Stimulated activated CD8-positive, alpha-beta memory T cell treated with anti-CD3 and anti-CD28 coated beads, Interleukin-7, amount 100 ng/mL, for 1 hour (primary cell): ENCODE measurements at places on chromosomes 4 and X.

GRCh38 chrX:23136816-23137215 lies 137.1 kb downstream of the DDX53 start:
- no peak for DNase-seq

DNA sequence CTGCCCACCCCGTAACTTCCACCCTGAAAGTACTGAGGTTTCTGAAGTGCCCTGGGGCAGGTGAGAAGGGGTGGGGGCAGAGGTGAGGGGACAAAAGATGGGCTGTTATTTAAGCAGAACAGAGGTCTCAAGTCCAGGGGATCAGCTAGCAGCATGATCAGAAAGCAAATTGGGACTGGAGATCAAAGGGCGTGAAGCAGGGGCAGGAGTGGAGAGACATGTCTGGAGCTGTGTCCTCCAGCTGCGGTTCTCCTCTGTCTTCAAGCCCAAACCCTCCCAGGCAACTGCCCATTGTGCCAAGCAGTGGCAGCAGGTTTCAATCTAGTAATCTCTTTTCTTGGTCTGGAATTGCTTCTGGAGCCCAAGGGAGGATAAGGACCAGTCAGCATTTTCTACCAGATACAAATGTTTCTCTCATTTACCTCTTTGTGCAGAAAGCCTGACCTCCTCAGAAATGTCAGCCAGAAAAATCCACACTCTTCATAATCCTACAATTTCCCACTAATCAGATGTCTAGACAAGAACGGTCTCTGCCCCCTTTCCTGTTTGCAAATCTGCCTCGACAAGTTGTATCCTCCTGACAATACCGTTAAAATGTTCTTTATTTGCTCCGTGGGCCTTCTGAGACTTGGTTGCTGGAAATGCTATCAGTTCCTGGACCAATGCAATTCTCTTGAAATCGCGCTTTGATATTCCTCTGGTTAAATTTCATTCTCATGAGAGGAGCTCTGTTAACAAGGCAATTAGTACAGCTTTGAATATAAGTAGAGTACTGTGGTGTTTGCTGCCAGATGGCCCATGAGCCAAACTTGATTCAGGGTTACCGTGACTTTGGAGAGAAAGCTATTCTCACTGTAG lies 23.2 kb upstream of the RASL11B start:
- DNase-seq: no peak

- DNase-seq: no peak
These were observed 39.7 kb upstream of the DHRSX start for GRCh38 chrX:2540426-2540947.

- no peak for DNase-seq
These were observed 147.7 kb downstream of the DCK start for GRCh38 chr4:71141125-71141524.

GRCh38 chrX:57643698-57644097 lies 36.4 kb downstream of the NLRP2B start:
- DNase-seq: no peak

DNA sequence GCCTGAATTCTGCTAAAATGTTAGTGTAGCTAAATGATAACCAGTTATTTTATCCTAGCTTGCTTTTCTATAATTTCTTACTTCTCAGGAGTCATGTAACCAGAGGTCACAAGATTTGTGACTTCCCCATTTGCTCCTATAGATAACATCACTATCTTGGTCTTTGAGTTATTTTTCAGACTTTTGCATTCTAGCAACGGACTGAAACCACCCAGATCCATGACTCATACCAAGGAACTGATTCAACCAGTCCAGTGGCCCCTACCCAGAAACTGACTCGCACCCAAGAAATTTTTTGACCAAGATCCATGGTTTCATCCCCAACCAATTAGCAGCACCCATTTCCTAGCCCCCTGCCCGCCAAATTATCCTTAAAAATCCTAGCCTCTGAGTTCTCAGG lies 50.0 kb downstream of the IQCM start:
- DNase-seq: no peak

DNA sequence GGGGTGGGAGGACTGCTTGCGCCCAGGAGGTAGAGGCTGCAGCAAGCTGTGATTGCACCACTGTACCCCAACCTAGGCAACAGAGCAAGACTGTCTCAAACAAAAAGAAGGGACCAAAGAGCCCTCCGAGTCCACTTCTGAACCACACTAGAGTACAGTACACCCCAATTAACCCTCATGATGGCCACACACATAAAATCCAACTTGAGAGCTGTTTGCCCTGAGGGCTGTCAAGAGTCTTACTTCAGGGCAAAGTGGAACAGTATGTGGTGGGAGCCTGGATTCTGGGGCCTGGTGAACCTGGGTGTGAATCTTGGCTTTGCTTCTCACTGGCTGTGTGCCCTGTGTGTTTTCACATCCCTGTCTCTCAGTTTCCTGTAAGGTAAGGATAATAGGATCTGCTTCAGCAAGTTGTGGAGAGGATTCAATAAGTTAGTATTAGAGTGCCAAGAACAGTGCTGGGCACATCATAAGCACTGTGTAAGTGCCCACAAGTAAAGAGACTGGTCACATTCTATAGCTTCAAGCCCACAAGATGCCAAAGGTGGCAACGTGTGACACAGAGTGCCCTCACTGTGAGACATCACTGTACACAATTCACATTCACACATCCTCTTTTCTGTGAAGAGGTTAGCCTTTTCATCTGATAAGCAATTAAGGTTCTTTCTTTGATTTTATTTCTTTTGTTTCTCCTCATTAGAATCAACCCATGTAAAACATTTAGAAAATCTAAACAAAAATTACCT lies 52.1 kb downstream of the LEF1 start:
- no peak for DNase-seq

DNA sequence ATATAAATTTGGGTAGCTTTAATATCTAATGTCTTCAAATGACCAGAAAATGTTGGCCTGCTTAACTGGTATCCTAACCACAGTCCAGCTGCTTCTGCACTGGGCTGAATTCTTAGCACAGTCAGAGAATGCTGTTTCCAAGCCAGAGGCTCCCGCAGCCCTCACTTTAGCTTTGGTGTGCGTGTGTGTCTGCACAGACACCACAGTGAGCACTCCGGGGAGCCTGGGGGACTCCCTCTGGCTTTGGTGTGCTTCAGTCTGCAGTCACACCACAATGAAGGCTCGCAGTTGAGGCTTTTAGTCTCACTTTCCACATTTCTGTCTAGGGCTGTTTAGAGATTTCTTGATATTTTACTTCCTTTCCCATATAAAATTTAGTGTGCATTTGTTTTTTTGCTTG lies 53.6 kb downstream of the APOO start:
- DNase-seq: no peak

- DNase-seq: no peak
These were observed 67.8 kb downstream of the GATB start for GRCh38 chr4:151692821-151693673.

- no peak for DNase-seq
These were observed 46.9 kb upstream of the GRXCR1 start for GRCh38 chr4:42845586-42845985.

DNA sequence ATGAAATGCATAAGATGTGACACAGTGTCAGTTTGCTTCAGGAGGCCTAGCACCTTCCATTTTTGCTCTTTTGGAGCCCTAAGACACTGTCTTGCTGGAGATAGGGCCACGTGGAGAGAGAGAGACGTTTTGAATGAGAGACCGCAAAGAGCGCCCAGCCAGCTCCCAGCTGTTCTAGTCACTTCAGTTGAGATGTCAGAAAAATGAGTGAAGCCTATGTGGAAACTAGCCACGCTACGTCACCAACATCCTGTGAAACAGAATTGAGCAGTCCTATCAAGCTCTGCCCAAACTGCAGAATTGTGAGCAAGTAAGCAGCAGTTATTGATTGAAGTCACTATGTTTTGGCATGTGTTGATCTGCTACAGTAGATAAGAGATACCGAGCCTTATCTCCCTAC lies 13.1 kb downstream of the GPR82 start:
- DNase-seq: no peak

DNA sequence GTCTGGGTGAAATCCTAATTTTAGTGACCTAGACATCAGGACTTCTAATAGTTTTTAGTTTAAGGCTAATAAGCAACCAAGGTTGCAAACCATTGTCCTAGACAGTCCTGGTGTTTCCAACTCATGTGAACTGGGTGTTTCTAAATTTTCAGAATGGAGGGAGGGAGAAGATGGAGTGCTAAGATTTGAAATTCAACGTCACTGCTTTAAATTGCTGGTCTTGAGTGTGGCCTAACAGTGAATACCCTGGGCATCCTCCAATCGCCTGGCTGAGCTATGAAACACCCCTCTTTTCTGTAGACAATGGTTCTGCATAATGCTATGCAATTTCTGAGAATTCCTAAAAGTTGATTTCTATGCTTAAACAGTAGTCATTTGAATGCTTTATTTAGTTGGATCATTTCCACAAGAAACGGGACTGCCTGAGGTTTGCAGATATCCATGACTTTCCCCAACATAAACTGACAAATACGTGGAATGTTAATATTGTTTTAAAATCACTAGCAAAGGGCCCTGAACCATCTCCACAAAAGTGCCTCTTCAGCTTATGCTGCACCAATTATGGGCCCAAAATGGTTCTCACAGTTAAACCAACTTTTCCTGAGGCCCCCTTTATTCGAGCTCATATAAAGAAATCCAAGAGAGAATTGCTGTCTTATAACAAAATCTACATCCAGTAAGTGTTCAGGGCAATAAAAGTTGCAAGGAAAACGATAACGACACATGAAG lies 1.1 kb downstream of the FBXL5 start:
- no peak for DNase-seq

DNA sequence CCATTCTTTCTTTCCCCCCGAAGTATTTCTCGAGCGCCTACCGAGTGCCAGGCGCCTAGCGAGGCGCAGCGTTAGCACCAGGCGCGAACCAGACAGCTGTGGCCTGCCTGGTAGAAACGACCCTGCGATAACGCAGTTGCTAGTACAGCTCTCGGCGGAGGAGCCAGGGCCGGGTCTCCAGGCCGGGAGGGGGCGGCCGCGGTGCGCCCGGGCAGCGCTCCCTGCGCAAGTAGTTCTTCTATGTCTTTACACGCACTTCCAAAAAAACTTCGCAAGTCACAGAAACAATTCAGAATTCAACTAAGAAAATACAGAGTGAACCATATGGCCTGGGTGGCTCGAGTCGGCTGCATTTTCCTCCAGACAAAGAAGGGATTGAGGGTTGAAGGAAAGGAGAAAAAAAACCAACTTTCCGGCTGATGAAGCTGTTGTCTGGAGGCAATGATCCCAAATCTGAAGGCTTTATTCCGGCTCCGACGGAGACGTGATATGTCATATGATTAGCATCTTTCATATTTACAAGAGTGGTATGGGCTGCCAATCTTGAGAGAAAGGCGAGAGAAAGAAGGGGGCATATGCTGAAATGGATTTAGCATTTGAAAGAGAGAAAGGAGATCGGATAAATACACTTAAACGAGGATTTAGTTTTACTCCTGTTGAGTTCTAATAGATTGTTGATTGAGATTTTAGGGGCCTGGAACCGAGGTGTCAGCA lies 7.2 kb upstream of the NEUROG2 start:
- DNase-seq: no peak

DNA sequence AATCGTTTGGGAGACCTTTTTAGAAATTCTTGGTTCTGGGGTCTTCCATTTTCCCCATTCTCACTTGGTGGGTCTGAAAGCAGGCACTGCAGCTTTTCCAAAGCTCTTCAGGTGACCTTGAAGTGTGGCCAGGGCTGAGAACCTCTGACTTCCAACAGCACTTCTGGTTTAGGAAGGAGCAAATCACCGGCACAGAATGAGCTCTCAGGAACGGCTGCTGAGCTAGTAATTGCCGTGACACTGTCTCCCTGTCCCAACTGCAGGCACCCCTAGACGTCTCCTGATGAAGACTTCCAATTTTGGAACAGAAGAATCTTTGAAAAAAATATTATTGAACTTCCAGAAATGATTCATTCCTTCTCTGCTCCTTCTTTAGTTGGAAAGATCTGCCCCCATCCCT lies 31.3 kb downstream of the CD38 start:
- DNase-seq: no peak

- no peak for DNase-seq
These were observed 82.2 kb downstream of the MAML3 start for GRCh38 chr4:140071806-140072205.

DNA sequence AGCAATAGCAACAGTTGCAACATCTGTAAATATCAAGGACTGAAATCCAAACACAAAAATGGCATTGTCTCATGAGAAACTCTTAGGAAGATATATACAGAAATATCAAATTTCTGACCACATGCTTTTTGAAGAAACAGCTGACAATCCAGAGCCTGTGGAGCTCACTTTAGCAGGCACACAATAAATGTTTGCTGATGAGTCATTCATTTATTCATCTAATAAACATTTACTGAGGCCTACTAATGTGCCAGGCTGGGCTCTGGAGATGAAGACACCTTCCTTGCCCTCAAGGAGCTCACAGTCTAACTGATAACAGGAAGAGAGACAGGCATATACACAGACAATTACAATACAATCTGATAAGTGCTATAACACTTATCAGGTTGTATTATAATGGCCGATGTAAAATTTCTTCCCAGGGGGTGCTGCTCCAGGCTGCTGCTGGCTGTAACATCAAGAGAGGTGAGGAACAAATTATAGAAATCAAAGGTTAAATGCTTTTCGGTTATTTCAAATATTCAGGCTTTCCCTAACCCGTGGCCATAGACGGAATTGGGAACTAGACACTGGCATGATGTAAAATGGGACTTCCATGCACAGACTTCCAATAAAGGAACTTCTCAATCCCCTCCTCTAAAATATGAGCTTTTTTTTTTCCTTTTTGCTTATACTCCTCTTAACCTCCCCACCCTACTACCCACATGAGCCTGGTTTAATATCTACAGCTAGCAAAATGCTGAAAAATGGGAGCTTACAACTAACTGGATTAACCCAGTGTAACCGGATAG lies 16.8 kb upstream of the ZCCHC13 start:
- DNase-seq: no peak

GRCh38 chr4:158914218-158914617 lies 145.4 kb downstream of the FNIP2 start:
- no peak for DNase-seq

DNA sequence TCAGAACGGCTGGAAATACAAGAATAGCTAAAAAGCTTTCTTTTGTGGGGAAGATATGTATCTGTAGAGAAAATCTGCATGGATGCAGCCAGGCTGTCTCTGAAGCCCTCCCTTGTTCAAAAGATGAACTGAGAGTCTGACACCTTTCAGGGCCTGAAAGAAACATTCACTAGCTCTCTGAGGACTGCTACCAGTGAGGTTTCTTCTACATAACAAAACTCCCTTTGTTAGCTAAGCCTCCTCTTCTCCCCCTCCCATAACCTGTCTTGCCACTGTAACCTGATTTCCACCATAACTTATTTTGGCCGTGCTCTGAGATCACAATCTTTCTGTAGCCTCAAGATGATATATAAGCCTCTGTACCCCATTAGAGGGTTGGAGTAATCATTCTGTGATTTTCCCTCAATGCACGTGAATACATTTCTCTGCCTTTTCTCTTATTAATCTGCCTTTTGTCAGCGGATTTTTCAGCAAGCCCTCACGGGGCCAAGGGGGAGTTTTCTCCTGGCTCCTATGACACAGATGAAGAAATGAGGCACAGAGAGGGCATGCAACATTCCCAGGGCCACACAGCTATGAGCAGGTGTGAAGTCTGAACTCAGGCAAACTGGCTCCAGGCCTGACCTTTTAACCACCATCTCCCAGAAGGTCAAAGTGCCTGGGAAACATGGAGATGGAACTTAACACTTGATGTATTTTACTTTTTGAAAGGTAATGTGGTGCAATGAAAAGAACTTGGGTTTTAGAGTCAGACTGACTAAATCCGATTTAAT lies 161.6 kb upstream of the PRDX4 start:
- DNase-seq: no peak

- no peak for DNase-seq
These were observed 23.5 kb upstream of the PHF8 start for GRCh38 chrX:54067766-54068165.
